COLO829 (cell line): ENCODE measurements at places on chromosomes 16 and 17.

GRCh38 chr17:29180034-29180787, at the start of gene MYO18A:
Gene MYO18A, minus strand, starts transcription at chr17:29180398. Its CDS starts 13,458 bp downstream, at chr17:29166940.
- peak; percentile 79 for DNase-seq

- DNase-seq, result peak; percentile 97
These were observed 30.1 kb upstream of the DYNLL2 start for GRCh38 chr17:58052945-58053715.

- no peak for DNase-seq
These were observed 5.9 kb downstream of the LITAFD start for GRCh38 chr16:8887952-8888560.

- DNase-seq, result peak; percentile 36
These were observed 10.3 kb downstream of the CD300LB start for GRCh38 chr17:74520790-74521480.

DNA sequence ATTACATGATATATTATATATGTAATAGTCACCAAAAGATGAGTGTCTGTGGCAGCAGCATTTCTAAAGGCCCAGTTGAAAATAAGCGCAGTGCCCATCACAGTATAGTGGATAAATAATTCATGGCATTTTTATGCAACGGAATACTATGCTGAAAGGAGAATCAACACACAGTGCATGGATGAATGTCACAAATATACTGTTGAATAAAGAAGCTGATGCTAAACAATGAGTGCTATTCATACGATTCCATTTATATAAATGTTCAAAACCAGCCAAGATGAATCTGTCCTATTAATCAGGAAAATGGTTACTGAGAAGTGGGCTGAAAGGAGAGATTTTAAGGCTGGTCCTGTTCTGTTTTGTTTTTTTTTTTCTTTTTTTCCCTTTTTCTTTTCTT, 61.6 kb downstream of the HSD17B2 start:
- peak; percentile 50 for DNase-seq

- no peak for DNase-seq
These were observed 21.7 kb downstream of the MYL4 start for GRCh38 chr17:47230864-47231263.

- no peak for DNase-seq
These were observed 31.3 kb downstream of the PLCG2 start for GRCh38 chr16:81810361-81810760.
